ENCODE measurements at places on chromosomes 13 and 19. TPM values are rescaled to one million over a fixed set of nuclear protein-coding genes. Genes with fewer than 3 reads are reported as not detected.
A peak's percentile ranks its signal among the peaks of the same experiment; 100 is the strongest.

DNA sequence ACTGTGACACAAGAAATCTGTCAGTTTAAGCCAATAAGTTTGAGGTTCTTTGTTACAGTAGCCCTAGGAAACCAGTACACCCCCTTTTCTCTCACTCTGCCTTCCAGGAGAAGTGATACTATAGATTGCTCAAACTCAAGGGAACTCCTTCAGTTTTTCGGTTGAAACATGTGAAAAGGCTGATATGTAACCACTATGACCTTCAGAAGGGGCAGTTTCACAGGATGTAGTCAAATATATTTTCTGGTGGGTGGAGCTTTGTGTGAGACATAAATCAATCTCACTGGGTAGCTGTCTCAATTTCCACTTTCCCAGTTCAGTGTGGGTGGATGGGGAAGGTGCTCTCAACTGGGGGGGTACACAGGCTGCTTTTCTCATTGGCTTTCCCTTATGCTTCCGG lies 41.7 kb downstream of the HTR2A start:
- no peak for DNase-seq
- peaks cover 6% of the 10 kb centered on the region for H3K27me3 ChIP-seq
- H3K27ac ChIP-seq: no peak overlapping the region
- H3K4me3 ChIP-seq: no peak overlapping the region

GRCh38 chr13:31199849-31200636 lies at the start of gene B3GLCT:
B3GLCT (plus strand) TSS chr13:31199975; CDS start chr13:31200085, 110 bp downstream.
- H3K4me1 ChIP-seq: peaks cover 29% of the 10 kb centered on the region
- H3K27me3 ChIP-seq: peaks cover 48% of the 10 kb centered on the region
- DNase-seq: peak; percentile 92
- H3K36me3 ChIP-seq: peaks cover 7% of the 10 kb centered on the region
- peak within 1 kb of the TSS; percentile 78 for H3K27ac ChIP-seq

DNA sequence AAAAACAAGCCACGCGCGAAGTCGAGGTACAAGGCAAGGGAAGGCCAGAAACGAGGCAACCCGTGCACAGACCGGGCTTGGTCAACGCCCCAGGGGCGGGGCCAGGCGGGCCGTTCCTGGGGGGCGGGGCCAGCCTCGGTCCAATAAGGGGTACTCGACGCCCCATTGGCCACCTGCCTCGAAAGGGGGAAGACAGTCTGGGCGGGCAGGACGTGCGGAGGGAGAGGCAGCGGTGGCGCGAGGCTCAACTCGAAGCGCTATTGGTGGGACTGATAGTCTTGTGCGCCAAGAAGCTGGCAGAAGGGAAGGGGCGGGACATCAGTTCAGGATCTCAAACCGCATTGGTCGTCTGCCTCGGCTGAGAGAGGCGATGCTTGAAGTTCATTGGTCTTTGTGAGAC lies at the start of gene LYPD4:
Gene LYPD4 (minus strand): TSS at position 83 of the 400 bp plus-strand sequence. CDS start 5,398 bp downstream, outside the sequence.
- H3K27me3 ChIP-seq: peaks cover 30% of the 10 kb centered on the region
- H3K4me3 ChIP-seq: no peak within 1 kb of the TSS
- no peaks in the 10 kb centered on the region for H3K36me3 ChIP-seq
- H3K4me1 ChIP-seq: no peaks in the 10 kb centered on the region
- no peak for DNase-seq

- DNase-seq: no peak
- no peak overlapping the region for H3K4me3 ChIP-seq
- H3K4me1 ChIP-seq: peaks cover 42% of the 10 kb centered on the region
- peak overlapping the region; percentile 6 for H3K27ac ChIP-seq
- H3K36me3 ChIP-seq: peaks cover 20% of the 10 kb centered on the region
Measured at GRCh38 chr13:71632206-71632605, 234.8 kb downstream of the DACH1 start.

DNA sequence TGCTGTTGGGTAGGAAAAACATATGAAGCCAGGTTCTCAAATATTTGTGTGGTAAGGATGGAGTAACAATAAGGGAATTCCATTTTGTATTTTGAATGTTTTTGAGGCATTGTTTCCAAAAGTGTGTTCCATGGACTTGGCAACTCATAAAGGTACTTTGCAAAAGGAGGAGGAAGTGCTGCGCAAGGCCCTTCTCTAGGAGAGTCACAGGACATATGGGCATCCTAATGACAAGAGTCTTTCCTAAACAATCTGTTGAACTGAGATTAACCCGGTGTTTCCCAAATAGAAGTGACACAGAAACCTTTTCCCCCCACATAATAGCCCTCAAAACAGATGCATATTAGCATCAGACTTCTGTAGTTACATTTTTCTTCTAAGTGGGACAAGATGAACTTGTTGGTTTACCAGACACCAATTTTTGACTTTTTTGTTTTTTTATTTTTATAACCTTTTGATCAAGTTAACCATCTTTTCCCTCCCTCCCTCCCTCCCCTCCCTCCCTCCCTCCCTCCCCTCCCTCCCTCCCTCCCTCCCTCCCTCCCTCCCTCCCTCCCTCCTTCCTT lies 209.3 kb downstream of the PCCA start:
- H3K27ac ChIP-seq: no peak overlapping the region
- H3K36me3 ChIP-seq: peaks cover 3% of the 10 kb centered on the region
- DNase-seq: no peak
- H3K4me3 ChIP-seq: no peak overlapping the region
- peaks cover 10% of the 10 kb centered on the region for H3K4me1 ChIP-seq

- DNase-seq: no peak
- peak overlapping the region; percentile 96 for H3K4me3 ChIP-seq
- H3K4me1 ChIP-seq: peaks cover 9% of the 10 kb centered on the region
- H3K27me3 ChIP-seq: no peaks in the 10 kb centered on the region
- peak overlapping the region; percentile 94 for H3K27ac ChIP-seq
- peaks cover 7% of the 10 kb centered on the region for H3K36me3 ChIP-seq
Measured at GRCh38 chr19:10927730-10928562, 493 bp downstream of the YIPF2 start.

DNA sequence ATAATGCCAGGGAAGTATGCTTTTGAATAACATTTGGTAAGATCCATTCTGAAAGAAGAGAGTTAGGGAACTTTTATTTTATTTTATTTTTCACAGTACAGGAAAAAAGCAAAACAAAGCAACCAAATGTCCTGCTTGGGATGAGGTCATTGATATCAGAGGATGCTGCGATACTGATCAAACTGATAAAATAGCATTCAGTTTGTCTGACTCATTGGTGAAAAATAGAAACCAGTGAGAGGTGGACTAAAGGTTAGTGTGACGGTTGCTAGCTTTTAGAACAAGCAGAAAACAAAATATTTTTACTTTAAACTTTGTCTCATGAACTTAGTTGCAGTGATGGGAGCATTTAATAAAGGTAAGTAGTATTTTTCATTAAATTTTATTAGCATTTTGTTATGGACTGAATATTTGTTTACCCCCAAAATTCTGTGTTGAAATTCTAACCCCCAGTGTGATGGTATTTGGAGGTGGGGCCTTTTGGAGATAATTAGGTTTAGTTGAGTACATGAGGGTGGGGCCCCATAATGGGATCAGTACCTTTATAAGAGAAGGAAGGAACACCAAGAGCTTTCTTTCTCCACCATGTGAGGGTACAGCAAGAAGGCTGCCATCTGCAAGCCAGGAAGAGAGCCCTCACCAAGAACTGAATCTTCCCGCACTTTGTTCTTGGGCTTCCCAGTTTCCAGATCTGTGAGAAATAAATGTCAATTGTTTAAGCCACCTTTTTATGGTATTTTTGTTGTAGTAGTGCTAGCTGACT lies 37.3 kb downstream of the ITGBL1 start:
- H3K36me3 ChIP-seq: no peaks in the 10 kb centered on the region
- peaks cover 5% of the 10 kb centered on the region for H3K4me1 ChIP-seq
- H3K27ac ChIP-seq: no peak overlapping the region
- no peak overlapping the region for H3K4me3 ChIP-seq

DNA sequence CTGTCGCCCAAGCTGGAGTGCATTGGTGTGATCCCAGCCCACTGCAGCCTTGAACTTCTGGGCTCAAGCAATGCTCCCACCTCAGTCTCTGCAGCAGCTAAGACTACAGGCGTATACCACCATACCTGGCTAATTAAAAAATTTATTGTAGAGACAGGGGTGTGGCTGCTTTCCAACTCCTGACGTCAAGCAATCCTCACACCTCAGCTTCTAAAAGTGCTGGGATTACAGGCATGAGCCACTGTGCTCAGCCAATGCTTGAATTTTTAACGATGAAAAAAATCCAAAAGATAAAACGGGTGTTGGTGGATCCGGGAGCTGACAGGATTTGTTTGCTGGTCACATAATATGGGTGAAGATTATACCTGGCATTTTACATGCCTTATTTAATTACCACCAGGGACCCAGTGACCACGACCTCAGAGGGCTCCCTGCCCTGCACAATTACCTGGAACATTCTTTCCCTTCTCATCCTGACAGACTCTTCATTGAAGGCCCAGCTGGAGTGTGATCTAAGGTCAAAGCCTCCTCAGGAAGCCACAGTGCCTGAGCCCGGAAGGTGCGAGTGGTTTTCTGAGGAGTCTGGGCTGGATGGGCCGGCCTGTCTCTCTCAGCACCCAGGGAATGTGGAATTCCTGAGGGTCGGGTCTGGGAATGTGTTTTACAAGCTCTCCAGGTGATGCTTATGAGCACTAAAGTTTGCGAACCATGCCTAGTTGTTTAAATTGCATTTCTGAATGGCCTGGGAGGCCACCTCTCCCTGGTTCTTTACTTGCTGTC lies 193.3 kb downstream of the USP12 start:
- H3K27ac ChIP-seq: peak overlapping the region; percentile 12
- H3K27me3 ChIP-seq: peaks cover 43% of the 10 kb centered on the region

DNA sequence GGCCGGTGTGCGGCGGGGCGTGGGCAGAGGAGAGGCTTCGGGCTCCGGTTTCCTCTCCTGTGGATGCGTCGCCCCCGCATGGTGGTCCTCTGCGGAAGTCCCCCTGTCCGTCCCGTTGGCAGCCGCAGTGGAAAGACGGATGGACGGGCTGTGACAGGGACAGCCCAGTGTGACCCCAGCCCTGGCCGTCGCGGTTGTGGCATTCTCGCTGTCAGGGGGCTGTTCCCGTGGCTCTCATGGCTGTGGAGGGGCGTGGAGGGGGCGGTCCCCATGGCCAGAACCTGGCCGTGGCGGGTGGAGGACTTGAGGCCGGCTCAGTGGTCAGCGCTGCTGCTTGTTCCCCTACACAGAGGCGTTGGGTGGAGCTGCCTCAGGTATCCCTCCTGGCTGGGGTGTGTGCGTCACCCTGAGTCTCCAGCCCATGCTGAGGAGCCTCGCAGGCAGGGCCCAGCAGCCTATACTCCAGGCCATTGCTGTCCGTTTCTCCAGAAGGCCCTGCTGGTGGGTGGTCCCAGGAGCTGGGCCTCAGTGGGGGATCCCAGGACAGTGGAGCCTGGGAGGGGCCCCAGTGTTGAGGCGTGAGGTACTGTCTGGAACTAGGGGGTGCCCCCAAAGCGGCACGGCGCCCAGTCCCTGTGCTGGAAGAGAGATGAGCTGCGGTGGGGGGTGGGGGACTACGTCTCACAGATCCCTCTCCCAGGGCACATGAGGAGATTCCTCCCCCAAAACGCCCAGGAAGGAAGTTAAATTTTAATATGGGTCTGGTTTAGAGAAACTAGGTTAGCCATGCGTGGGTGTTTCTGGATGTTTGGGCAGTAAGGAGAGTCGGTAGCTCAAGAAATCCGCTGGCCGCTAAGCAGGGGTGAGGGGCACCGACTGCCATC lies 20.3 kb downstream of the CSNK1G2 start:
- no peaks in the 10 kb centered on the region for H3K36me3 ChIP-seq
- no peak overlapping the region for H3K4me3 ChIP-seq
- no peak for DNase-seq
- H3K27ac ChIP-seq: no peak overlapping the region
- no peaks in the 10 kb centered on the region for H3K27me3 ChIP-seq

DNA sequence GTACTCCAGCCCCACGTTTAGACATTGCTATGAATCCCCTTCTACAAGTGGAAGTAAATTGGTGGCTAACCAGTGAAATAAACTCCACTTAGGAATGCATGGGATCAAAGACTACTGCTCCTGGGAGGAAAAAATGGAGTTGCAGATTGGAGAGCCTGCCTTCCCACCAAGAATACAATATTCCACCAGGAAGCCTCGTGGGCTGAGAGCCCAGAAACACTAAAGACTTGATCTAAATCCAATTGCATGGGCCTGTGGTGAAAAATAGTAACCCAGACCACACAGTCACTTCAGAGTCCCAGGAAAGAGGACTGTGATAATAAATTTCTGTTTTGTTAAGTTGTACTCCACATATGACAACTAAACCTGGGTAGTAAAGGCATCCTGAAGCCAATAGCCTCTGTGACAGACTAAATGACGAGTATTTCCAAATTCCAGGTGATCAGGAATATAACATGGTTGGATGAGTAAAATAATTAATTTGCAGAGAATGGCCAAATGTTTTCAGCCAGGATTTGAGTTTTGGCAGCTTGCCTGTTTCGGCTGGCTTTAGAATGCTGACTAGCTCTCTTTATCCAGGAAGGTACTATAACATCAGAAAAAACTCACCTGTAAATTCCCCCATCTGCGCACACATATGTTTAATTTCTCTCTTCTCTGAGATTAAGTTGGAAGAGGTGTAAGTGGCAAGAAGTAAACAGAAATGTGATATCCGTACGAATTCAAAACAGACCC lies 480.3 kb downstream of the LIG4 start:
- H3K4me3 ChIP-seq: no peak overlapping the region
- DNase-seq: no peak
- no peaks in the 10 kb centered on the region for H3K27me3 ChIP-seq
- H3K36me3 ChIP-seq: no peaks in the 10 kb centered on the region
- H3K27ac ChIP-seq: no peak overlapping the region
- peaks cover 5% of the 10 kb centered on the region for H3K4me1 ChIP-seq

DNA sequence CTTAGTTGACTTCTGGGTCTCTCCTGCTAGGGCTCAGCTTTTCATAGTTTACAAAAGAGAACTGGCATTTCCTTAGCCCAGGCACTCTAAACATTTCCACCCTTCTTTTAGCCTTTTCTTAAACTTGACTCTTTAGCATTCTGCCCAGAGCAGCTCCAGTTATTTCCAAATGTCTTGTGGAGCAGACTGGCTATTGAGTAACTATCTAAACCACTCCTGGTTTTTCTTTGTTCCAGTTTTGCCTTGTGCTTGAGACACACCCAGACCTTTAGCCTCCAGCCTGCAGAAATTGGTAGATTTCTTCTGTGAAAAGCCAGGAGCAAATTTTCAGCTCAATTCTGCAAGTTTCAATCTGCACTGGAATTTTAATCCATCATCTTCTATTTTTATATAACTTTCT lies 1813.1 kb downstream of the OLFM4 start:
- H3K27me3 ChIP-seq: no peaks in the 10 kb centered on the region
- no peak for DNase-seq
- no peaks in the 10 kb centered on the region for H3K4me1 ChIP-seq

GRCh38 chr19:2327773-2328400 lies 499 bp downstream of the LSM7 start:
- H3K4me1 ChIP-seq: peaks cover 42% of the 10 kb centered on the region
- peak overlapping the region; percentile 97 for H3K4me3 ChIP-seq
- no peaks in the 10 kb centered on the region for H3K36me3 ChIP-seq
- H3K27ac ChIP-seq: peak overlapping the region; percentile 100

KRTDAP gene
- 2.0 TPM for total RNA-seq

WDR87 gene
- total RNA-seq: not detected

PCSK4 gene
- total RNA-seq: 9.6 TPM

LILRA5 gene
- total RNA-seq: not detected

ZNF723 gene
- not detected for total RNA-seq

RFPL4A gene
- total RNA-seq: not detected

CGB5 gene
- total RNA-seq: not detected

Measured in type B pancreatic cell (in vitro differentiated cells).